Activated T-helper 1 cell treated with anti-CD3 and anti-CD28 coated beads, Interleukin-2, amount 50 U/mL, for 16 hours (primary cell): ENCODE measurements at places on chromosomes 4 and X.

GRCh38 chrX:69285401-69285877 lies 120.2 kb upstream of the PJA1 start:
- no peak for DNase-seq

DNA sequence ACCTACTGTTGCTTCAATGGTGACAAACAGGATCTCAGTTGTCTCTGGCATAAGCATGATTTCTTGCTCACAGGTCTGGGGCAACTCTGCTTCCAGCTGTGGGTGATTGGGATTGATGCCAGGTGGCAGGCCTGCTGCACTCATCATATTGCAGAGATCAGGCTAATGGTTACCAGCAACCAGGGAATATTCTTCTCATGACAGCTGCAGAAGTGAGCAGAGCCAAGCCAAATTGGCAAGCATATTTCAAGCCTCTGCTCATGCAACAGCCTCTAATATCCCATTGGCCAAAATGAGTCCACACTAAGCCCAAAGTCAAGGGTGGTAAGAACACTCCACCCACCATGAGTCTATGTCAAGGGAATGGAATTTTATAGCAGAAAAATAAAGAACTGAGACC lies 26.7 kb upstream of the TBC1D19 start:
- DNase-seq = no peak

- no peak for DNase-seq
Measured at GRCh38 chrX:150036181-150036580, 97.9 kb upstream of the EOLA2 start.

- no peak for DNase-seq
Measured at GRCh38 chr4:75015627-75016026, 82.7 kb downstream of the PARM1 start.

DNA sequence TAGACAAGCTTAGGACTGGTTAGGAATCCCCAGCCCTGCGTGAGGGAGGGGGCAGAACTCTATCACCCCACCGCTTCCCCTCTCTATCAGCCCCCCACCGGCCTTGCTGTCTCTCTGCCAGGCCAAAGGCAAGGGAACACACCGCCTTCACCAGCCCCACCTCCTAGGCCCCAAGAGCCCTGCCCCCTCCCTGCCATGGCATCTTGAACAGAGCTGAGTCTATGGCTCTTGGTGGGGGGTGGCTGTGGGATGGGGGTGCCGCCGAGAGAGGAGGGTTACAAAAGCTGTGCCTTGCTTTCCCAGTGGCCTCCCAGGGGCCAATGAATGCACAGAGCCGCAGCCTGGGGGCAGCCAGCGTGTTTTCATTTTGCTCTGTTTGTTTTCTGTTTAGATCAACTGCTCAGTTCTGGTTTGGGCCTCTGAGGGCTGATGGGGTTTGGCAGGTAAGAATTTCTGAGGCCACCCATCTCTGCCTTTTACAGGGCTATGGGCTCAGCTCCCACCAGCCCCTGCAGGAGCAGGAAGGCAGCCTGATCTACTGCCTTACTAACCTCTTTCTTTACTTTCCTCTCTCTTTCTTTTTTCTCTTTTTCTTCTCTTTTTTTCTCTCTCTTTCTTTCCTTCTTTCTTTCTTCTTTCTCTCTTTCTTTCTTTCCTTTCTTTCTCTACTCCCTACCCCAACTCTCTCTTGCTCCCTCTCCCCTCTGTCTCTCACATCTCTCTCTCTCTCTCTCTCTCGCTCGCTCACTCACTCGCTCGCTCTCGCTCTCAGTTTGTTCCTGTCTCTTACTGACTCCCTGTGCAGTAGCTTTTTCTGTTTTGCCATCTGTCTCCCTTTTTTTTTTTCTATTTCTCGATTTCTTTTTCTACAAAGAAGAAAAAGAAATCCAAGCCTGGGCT lies 128.3 kb downstream of the PJA1 start:
- no peak for DNase-seq

DNA sequence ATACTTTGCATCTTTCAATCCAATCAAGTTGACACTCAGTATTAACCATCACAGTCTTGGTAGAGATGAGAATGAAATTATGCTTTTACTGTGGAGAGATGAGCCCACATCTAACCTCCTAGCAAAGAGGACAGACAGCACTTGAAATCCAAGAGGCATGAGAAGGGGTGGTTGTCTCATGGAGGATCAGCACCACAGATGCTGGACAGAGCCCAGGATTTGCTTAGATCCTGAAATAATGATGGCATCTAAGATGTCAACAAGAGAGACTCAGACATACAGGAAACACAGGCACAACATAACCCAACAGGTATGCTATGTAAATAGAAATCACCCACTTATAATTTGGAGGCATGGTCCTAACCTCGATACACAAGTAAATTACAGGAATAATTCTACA lies 74.3 kb upstream of the VCX2 start:
- no peak for DNase-seq

GRCh38 chr4:118843237-118843636 lies 7.3 kb upstream of the SEC24D start:
- no peak for DNase-seq
